Esophagus squamous epithelium (tissue), 5 donors: ENCODE measurements at places on chromosomes 7 and 10.

DNA sequence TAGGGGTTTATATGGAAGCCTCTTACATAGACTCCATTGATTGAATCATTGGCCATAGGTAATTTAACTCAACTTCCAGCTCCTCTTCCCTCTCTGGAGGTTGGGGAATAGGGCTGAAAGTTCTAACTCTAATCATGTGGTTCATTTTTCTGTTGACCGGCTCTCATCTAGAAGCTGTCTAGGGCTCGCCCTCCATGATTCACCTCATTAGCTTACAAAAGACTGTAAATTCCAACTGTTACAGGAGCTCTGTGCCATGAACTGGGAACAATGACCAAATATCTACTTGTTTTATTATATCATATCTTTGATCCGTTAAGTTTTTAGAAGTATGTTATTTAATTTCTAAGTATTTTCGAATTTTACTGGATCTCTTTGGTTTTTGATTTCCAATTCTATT, 263.0 kb downstream of the TCF7L2 start:
- DNase-seq, result no peak

- DNase-seq, result no peak
Observed at GRCh38 chr10:15743443-15743842, 23.7 kb upstream of the ITGA8 start.

DNA sequence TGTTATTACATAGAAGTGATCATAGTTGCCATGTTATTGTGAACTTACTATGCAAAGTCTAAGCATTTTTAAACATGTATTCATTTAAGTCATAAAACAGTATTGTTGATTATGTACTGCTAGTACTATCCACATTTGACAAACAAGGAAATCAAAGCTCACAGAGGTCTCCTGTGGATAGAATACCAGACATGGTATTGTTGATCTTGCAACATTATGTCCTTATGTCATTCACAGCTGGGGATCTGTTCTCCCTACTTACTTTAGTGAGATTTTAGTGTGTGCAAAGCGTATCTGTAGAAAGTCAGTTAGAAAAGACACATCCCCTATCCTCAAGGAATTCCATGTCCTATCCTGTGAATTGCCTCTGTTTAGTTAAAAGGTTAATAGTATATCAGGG, 106.1 kb downstream of the SND1 start:
- no peak for DNase-seq

DNA sequence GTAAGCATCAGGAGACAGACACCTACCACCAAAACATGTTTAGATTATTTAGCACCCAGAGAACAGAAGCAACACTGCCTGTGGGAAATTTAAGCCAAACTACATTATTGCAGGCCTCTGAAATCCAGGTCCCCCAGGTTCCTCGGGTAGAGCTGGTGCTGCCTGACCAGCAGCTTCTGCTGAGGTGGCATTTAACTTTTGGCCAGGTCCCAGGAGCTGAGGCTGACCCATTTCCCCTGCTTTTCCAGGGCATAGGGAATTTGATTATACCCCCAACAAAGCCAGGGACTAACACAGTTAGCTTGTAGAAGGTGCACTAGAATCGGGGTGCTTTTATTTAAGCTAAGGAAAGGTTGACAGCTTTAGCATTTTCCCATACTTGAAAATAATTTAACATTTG, 4.7 kb downstream of the LRRC4 start:
- no peak for DNase-seq

GRCh38 chr10:51389415-51390321, 309.7 kb downstream of the CSTF2T start:
- DNase-seq, result no peak
